Motor neuron (in vitro differentiated cells): ENCODE measurements at places on chromosomes 1 and 21. TPM values are rescaled to one million over a fixed set of nuclear protein-coding genes. Genes with fewer than 3 reads are reported as not detected.
A peak's percentile ranks its signal among the peaks of the same experiment; 100 is the strongest.

PATJ gene
- total RNA-seq, result 14.0 and 28.0 TPM in 2 replicates

ASPM gene
- total RNA-seq, result 23.6 and 25.2 TPM in 2 replicates

OR2W3 gene
- 0.36 TPM in 1 of 2 replicates, not detected in the other for total RNA-seq

GNG4 gene
- total RNA-seq, result 31.9 and 35.7 TPM in 2 replicates

GRCh38 chr1:107867897-107868296 lies 97.1 kb downstream of the VAV3 start:
- ATAC-seq, result no peak

- no peak for ATAC-seq
These were observed 5.8 kb upstream of the RUNX3 start for GRCh38 chr1:24935615-24936484.

- no peak for ATAC-seq
These were observed 44.0 kb downstream of the ODF2L start for GRCh38 chr1:86352086-86352485.

DNA sequence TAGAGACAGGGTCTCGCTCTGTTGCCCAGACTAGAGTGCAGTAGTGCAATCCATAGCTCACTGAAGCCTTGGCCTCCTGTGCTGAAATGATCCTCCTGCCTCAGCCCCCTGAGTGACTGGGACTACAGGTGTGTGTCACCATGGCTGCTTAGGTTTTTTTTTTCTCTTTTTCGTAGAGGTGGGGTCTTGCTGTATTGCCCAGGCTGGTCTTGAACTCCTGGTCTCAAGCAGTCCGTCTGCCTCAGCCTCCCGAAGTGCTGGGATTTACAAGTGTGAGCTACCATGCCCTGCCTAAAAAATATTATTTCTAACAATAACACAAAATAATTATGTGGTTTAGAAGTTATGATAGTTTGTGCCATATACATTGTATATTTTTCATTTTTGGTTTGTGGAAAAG lies 9.9 kb downstream of the CAMTA1 start:
- no peak for ATAC-seq

GRCh38 chr21:33236013-33236686 lies 6.4 kb downstream of the IFNAR2 start:
- no peak for ATAC-seq

- ATAC-seq, result no peak
These were observed 33.7 kb upstream of the LRP8 start for GRCh38 chr1:53361541-53361961.

DNA sequence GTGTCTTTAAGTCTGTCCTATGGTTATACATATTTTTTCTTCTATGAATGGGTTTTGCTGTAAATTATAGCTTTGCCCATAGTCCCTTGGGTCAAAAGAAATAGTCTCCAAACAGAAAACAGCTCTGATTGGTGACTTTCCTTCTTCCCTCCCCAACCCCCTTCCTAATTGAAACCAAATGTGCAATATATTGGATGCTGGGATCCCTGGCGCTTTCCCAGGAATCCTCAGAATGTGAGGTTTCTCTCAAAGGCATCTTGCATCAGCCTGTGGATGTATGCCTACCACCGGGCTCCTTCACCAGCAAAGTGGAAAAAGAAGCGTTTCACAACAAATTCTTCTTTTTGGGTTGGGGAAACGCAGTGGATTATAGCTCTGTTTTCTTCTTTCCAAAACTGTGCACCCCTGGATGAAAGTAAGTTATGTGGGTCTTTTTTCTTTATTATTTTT lies at the start of gene DDR2:
TSS of gene DDR2 (plus strand) at position 248 of the 450 bp plus-strand sequence. CDS start 86,600 bp downstream, outside the sequence.
- peak; percentile 28 for ATAC-seq

- no peak for ATAC-seq
These were observed 43.5 kb upstream of the BCL10 start for GRCh38 chr1:85319931-85320330.

DNA sequence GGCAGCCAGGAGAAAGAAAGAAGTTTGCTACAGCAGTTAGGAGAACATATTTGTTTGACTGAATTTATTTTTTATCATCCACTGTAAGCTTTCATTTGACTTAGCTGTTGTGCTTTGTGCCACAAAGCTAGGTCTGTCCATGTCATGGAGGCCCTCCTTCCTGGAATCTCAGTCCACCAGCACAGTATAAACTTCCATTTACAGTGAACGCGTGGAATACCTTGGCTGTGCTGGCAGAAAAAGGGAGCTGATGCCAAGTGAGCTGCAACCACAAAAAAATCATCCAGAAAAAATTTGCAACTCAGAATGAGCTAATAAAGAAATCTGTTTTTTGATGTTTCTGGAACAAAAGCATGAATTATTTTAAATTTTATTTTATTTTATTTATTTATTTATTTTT lies 72.6 kb downstream of the ATP6V1G3 start:
- no peak for ATAC-seq
